ENCODE measurements at places on chromosomes 5 and 9.

GRCh38 chr9:130448035-130448624 lies 3.4 kb downstream of the ASS1 start:
- no peak for DNase-seq

- no peak for DNase-seq
Measured at GRCh38 chr5:68273717-68274409, 58.3 kb downstream of the PIK3R1 start.

DNA sequence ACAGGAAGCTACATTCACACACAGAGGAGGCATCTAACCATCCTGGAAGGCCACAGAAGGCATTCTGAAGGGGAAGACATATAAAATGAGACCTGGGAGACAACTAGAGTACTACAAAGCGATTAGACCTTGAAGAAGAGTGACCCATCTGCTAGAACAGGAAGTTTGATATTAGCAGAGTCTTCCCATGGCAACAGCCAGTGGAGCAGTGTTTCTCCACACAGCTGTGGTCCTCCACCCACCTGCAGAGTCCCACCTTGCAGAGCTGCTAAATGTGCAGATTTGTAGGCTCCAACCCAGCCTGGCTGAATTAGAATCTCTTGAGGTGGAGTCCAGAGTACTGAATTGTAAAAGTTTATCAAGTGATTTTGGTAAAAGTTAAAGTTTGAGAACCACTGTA lies 267.0 kb downstream of the CETN3 start:
- DNase-seq = no peak

DNA sequence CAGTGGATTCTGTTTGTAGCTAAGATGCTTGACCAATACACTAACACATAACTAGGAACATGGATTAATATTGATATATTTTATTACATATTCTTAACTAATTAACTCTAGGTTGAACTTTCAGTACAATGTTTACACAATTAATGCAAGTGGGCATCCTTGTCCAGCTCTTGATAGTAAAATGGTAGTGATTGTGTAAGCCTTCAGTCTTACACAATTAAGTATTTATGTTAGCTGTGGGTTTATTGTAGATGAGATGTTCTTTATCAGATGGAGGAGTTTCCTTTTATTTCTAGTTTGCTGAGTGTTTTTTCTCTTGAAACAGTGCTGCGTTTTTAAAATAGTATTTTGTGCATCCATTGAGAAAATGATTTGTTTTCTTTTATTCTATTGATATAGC lies 1210.8 kb downstream of the CDH12 start:
- no peak for DNase-seq

GRCh38 chr5:116799401-116799800 lies 224.8 kb upstream of the SEMA6A start:
- DNase-seq = no peak

DNA sequence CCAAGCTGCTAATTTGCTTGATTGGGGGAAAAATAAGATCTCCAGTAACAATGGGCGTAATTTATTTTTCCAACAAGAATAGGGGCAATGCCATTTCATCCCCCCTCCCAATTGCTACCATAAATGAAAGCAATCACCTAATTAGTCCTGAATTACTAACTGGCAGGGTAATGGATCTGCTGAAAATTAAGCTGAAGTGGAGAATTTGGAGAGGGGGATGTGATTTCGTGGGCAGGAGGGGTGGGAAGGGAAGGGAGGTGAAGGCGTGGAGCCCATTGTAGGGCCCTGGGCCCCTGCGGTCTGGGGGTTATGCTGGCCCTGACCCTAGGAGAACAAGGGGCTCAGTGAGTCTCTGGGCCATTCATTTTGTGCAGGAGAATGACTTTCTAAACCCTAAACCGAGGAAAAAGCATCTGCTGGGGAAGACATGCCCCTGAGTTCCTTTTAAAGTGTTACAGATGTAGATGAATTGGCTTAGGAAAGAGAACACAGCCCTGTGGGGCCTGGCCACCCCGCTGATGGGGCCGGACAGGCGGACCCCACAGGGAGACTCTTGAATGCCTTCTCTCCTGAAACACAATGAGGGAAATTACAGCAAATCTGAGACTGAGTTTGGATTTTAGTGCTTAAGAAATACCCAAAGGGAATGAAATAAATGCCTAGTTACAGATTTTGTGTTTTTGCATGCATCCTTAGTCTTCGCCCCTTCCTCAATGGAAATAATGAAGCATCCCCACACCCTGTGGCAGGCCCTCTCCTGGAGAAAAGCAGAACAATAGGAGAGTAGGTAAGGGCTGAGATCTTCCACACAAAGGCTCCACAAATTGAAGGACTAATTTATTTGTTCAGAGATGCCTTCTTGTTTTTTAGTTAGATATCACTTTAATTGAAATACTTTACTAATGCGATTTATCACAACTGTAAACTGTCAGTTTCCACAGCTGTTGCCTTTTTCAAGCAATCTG lies 143.2 kb downstream of the PSAT1 start:
- no peak for DNase-seq

DNA sequence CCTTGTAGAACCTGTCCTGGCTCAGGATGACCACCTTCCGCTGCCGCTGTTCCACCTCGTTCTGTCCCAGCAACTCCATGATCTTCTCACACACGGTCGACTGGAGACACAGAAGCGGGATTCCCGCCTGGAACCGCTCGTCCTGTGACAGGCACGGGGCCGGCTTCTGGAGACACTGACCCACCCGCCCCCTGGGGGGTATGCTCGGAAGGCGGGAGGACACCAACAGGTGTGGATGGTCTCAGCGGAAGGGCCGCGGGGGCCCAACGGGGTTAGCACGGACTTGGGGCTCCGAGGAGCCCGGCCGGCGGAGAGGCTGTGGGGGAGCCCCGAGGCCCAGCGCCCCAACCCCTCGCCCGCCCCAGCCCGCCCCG lies 530 bp downstream of the UCK1 start:
- peak; percentile 11 for DNase-seq

DNA sequence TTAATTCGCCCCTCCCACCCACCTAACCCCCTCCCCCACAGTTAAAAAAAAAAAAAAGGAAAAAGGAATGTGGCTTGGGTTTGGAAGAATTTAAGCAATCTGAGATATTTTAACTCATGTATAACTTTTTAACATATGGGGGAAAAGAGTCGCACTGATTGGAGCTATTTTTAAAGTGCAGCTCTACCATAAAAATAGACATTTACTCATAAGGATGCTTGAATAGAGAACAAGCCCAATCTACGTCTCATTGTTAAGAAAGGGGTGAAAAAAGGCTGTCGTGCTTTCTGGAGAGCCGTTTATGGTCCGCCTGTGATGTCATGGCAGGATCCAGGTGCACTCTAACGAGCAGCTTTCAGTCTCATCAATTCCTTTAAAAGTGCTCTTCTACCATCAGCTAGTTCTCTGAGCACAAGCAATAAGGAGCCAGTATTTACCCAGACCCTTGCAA lies 142.4 kb downstream of the ELAVL2 start:
- no peak for DNase-seq

DNA sequence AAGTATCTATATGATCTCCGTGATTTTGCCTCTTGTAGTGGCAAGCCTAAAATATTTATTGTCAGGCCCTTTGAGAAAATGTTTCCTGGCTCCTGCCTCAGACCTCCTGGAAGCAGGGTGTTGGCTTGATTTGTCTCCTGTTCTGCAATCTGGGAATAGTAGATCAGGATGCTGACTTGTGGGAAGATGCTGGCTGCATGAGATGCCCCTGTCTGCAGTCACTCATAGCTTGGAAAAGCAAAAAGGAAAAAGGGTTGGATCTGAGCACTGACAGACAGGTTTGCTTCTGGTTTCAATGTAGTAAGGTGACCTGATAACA lies 16.7 kb downstream of the TJP2 start:
- DNase-seq = no peak

DNA sequence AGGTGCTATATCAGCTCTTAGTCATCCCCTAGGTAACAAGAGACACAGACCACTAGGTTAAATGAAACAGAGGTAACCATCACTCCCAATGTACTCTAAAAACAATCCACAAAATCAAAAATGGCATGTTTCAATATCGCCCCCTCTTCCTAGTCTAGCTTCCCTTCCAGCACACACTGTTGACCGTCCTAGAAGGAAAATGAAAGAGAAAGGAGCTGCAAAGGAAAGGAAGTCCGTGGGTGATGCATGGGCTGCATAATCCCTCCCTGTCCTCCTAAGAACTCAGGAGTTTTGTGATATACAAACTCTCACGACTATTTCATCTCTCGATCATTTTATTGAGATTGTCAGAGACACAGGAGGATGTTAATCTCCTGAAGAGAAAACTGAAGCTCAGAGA lies 101.6 kb downstream of the RFK start:
- DNase-seq = no peak

GRCh38 chr5:94316916-94317838 lies 301.2 kb downstream of the KIAA0825 start:
- no peak for DNase-seq

DNA sequence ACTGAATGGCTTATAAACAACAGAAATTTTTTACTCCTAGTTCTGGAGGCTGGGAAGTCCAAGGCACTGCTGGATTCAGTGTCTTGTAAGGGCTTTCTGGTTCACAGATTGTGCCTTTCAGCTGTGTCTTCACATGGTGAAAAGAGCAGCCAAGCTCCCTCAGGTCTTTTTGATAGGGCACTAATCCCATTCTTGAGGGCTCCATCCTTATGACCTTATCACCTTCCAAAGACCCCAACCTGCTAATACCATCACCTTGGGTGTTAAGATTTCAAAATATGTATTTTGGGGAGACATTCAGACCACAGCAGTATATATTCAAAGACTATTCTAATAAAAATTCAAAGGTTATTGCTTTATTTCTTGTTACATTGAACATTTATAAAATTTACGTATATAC lies 16.5 kb upstream of the POC5 start:
- DNase-seq = no peak

- no peak for DNase-seq
Measured at GRCh38 chr5:3031733-3032378, 280.4 kb upstream of the IRX2 start.

- no peak for DNase-seq
Measured at GRCh38 chr5:135456238-135457099, 4.3 kb upstream of the TIFAB start.

- DNase-seq = no peak
Measured at GRCh38 chr9:129415942-129416651, 204.8 kb downstream of the C9orf50 start.

DNA sequence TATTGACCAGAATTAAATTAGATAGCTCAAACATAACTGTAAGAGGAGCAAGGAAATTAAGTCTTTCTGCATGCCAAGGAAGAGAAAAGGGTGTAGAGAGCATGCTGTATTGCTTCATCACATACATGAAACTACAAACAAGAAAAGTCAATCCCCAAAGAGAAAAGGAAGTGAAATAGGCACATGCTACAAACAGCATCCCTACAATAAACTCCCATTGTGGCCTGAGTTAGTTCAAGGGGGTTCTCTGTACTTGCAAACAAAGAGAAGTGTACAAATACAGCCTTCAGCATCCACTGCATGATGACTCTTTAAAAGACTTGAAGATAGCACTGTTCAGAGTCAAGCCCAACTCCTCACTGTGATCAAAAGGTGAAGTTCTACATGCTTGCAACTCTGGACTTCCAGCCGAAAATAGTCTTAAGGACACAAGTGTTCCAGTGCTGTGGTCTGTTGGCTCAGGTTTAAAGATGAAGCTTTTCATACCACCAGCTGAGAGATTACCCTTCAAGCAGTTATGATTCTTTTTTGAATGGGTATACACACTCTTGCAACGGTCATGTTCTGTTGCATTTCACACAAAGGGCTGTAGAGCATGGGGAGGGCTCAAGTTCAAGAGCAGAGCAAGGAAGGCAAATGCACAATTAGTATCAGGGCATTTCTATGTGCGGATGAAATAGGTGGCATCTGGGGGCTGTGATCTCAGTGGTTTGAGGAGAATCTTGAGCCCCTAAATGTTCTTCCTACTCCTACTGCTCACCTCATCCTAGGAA lies 534.5 kb downstream of the EBF1 start:
- DNase-seq = no peak

GRCh38 chr5:135246923-135247795 lies 151.9 kb downstream of the MACROH2A1 start:
- DNase-seq = peak; percentile 65

DNA sequence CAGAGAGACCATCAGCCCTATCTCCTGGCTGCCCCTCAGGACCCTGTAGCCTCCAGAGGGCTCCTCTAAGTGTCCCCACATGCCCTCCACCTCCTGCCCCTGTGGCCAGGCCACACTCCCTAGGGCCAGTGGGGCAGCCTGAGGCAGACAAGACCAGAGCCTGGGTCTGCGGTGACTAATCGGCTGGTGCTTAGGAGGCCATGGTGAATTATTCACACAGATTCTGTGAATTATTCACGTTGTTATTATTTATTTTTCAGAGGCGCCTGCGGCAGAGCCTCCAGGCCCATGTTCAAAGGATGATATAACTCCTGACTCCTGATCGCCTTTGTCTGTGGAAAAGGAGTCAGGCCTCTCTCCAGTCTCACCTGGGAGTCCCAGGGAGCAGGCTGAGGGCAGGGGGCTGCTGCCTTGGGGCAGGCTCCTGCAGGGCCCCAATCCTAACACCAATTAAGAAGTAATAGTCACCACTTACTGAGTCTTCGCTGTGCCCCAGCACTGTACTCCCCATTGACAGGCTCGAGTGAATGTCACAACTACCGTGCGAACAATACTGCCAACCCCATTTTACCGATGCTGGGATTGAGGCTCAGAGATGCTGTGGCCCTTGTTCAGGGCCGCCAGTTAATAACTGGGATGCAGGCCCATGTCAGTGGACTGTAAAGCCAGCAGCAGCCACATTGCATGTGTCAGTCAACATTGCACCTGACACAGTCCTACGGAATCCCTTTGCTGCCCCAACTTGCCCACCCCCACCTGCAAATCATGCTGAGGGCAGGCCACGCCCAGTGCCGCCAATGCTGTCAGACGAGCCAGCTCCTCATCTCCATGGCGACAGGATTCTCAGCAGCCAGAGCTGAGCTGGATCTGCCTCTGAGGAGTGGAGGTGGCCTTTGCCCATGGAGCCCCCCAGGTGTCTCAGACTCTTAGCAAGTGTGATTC lies 94.9 kb downstream of the PCDH1 start:
- no peak for DNase-seq

DNA sequence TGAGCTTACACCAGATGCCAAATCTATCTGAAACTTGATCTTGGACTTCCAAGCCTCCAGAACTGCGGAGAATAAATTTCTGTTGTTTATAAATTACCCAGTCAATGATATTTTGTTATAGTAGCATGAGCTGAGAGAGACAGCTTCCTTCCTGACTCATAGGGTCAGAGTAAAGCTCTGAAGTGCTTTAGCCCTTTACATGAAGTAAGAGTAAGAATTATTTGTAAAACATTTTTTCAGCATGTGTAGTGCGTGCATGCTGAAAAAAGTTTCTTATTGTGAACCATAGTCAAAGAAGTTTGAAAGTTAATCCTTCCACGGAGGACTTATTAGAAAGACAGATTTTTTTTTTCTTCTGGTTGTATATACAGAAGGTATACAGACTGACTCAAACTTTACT lies 172.4 kb downstream of the DMRT2 start:
- no peak for DNase-seq

DNA sequence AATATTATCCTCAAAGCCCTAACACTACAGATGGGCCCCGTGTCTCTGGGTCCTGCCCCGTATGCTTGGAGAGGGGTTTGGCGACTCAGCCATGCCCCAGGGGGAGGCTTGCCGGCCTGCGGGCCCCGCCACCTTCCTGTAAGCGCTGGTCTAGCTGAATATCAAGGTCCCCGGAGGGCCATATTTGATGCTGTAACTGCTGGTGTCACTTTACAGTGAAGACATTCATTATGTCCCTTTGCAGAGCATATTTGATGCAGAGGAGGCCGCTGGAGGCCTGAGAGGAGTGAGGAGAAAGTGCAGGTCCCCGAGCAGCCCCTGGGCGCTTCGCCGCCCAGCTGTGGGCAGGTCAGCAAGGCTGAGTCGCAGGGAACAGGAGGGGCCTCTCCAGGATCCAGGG lies 16.8 kb downstream of the IRX4 start:
- DNase-seq = no peak
